Stimulated activated CD4-positive, alpha-beta T cell treated with anti-CD3 and anti-CD28 coated beads, Interleukin-15, amount 100 ng/mL, for 1 hour (primary cell): ENCODE measurements at places on chromosomes 13 and 19.

- DNase-seq = no peak
These were observed 33.9 kb downstream of the ATP11A start for GRCh38 chr13:112723771-112724170.

- DNase-seq = no peak
These were observed 26.2 kb downstream of the RAP2A start for GRCh38 chr13:97460004-97460775.

DNA sequence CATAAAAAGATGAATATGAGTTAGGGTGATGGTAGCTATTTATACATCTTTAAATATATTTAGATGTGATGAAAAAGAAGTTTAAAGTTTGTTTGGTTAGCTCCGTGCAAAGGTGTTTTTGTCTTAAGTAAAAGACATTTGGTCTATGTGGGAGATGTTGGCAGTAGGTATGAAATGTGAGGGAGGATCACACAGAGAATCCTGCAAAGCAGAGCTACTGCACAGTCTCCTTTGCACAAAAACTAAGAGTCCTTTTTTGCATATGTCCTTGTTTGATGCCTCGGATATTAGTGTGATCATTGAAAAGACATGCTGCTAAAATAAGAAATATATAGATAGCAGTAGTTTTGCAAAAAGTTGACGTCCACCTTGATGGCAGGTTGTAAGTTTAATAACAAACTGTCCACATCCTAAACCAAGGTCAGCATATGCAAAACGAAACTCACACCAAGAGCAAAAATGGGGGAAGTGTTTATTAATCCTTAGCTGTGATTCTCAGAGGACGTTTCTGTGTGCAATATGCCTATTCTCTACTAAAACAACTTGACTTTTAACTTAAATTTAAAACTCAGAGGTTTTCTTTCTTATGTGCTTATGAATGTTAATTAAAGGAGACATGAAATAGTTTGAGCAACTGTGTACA, 870.1 kb downstream of the PCDH9 start:
- no peak for DNase-seq

DNA sequence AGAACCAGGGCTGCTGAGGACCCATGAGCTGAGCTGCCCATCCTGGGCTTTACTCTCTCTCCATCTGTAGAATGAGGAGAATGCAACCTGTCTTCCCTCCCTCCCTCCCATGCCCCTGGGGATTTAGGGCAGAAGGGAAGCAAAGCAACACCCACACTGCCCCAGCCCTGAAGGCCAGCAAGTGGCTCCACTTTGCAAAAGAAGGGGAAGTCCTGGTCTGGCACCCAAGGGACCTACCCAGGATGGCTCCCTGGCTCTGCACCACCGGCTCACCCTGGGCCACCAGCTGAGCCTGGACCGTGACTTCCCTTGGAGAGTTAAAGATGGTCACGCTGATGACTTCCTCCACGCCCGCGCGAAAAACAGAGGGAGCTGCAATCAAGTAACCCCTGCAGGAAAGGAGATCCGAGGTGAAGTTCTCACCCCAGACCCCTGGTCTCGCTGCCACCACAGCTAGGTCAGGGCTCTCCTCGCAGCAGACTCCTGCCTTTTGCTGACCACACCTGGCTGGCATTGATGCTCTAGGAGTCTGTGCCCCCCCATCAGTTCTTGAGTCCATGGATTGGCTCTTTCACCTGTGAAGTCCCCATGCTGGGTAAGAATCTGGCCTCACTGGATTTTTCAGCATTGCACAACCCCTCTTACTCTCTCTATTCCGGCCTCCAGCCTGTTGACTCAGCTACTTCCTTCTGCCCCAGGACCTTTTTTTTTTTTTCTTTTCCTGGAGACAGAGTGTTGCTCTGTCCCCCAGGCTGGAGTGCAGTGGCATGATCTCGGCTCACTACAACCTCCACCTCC, 4.6 kb downstream of the CPAMD8 start:
- no peak for DNase-seq

DNA sequence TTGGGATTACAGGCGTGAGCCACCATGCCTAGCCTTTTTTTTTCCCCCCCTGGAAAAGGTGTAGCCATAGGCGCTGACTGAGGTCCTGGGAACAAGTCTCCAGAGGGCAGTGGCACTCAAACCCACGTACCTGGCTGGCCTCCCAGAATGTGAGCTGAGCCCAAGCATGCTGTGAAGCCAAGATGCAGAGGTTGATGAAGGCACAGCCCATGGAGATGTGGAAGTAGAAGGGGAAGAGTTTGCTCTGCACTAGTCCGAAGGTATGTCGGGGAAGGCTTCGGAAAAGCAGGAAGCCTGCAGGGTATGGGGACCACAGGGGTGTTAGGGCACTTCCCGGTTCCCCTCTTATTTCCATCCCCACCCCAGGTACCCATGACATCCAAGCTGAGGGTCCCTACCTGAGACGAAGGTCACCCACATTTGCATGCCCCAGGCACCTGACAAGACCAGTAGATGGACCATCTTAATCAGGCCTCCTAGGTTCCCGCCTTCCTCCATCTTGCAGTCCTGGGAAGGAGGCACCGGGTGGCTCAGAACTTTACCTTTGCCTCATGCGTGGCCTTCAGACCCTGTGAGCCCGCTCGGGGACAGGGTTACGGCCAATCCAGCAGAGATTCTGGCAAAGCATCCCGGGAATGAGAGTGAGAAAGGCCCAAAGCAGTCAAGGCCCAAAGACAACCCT, 805 bp downstream of the TMEM205 start:
- DNase-seq = no peak

GRCh38 chr13:79776531-79777295, 295.8 kb downstream of the NDFIP2 start:
- DNase-seq = no peak

GRCh38 chr19:33832633-33833032, 36.0 kb downstream of the KCTD15 start:
- no peak for DNase-seq
